GM12878 (cell line): ENCODE measurements at places on chromosomes 1 and 21. TPM values are rescaled to one million over a fixed set of nuclear protein-coding genes. Genes with fewer than 3 reads are reported as not detected.

- DNase-seq: no peak
These were observed 1054.6 kb downstream of the PLA2G4A start for GRCh38 chr1:187883356-187883755.

DNA sequence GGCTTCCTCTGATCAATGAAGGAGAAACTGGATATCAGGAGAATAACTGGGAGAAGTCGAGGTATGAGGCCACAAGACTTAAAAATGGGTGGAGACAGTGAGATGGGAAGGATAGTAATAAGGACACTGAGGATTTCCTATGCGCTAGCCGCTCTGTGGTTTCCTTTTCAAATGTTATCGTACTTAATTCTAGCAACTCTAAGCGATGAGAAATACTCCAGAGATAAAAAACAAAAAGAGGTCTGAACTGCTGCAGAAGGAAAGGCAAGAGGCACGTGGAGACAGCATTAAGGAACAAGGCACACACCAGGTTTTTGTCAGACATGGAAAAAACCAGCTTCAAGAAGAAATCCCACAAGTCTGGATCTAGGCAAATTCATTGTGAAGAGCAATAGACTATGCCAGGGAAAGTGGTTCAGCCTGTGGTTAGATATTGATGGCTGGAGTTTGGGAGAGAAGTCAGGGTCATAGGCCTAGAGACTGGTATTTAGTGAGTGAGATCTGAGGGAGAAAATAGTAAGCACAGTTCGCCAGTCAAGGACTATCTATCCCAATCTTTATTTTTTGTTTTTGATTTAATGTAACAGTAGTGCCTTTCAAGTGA is 5.3 kb downstream of the CLCA2 start:
- no peak for DNase-seq

DNA sequence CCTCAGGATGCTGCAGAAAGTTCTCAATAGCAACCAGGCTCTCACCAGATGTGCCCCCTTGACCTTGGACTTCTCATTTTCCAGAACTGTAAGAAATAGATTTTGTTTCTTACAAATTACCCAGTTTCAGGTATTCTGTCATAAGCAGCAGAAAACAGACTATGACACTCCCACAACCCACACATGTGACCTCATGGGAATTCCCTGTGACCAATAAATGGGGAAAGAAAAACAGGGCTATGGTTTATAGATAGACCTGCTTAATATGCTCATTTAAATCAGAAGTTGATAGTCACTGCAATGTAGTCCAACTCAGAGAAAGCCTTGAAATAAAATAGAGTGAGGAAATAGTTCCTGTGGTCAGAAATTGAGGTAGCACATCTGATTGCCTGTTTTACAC is 380.9 kb upstream of the PTBP2 start:
- DNase-seq: no peak

- DNase-seq: no peak
These were observed 53.5 kb upstream of the C8B start for GRCh38 chr1:57019236-57019839.

- DNase-seq: no peak
These were observed 7.2 kb upstream of the CDC73 start for GRCh38 chr1:193114485-193115095.

DNA sequence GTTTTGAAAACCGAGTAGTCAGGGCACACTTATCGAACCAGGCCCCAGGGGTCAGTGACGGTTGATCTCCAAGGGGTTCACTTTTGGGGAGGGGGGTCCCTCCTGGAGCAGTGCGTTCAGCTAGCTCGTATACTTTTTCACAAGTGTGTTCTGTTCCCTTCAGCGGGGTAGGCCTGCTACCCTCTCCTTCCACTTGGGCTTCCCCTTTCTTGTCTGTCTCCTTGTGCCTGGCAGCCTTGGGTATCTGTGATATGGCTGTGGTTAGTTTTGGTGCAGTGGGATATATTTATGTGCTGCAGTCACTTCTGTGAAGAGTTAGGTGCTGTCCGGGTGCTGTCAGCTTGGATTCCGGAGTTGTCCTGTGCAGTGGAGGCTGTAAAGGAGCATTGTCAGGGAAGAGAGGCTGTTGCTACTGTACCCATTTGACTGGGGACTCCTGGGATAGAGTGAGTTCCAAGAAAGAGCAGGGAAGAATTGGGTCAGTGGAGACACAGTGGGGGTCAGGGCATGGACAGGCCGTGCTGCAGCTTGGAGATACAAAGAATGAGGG is 29.7 kb downstream of the ADARB1 start:
- DNase-seq: no peak

Gene PALMD
- 0.05 TPM in 1 of 2 replicates, not detected in the other for total RNA-seq

GRCh38 chr1:25560001-25560400 is 16.6 kb downstream of the LDLRAP1 start:
- DNase-seq: no peak

Gene KCNA3
- 3.1 and 3.3 TPM in 2 replicates for total RNA-seq

Gene SPATA21
- 0.05 TPM in 2 replicates for total RNA-seq

Gene NTNG1
- 1.4 and 2.3 TPM in 2 replicates for total RNA-seq

DNA sequence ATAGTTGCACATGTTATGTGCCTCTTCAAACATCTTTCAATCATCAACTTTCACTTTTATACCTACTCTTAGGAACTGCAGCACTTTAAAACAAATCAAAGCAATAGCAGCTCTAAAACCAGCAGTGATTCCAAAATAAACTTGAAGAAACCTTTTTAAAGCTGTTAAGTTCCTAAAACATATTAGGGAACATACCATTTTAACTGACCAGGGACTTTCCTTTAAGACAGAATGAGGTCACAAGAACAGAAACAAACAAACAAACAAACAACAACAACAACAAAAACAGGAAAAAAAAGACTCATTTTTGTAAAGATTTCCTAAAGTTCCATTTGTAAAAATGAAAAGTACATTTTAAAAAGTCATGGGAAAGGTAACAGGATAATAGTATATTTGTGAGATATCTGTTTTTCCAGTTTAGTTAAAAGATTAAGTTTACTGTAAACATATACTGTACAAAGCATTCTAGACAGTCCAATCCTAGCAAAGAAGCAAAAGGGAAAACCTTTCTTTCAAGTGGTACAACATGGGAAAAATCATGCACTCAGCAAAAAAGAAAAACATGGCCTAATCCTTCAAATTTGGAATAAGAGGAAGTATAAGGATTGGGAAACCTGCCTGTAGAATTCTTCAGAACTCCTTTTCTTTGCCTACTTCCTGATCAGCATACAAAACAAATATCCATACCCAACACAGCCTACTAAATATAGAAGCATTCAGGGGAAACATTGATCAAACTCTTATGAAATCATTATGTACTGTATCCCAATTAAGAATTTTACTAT is 45.5 kb downstream of the EPS15 start:
- DNase-seq: no peak

- no peak for DNase-seq
These were observed 26.8 kb downstream of the TP73 start for GRCh38 chr1:3679098-3679555.

DNA sequence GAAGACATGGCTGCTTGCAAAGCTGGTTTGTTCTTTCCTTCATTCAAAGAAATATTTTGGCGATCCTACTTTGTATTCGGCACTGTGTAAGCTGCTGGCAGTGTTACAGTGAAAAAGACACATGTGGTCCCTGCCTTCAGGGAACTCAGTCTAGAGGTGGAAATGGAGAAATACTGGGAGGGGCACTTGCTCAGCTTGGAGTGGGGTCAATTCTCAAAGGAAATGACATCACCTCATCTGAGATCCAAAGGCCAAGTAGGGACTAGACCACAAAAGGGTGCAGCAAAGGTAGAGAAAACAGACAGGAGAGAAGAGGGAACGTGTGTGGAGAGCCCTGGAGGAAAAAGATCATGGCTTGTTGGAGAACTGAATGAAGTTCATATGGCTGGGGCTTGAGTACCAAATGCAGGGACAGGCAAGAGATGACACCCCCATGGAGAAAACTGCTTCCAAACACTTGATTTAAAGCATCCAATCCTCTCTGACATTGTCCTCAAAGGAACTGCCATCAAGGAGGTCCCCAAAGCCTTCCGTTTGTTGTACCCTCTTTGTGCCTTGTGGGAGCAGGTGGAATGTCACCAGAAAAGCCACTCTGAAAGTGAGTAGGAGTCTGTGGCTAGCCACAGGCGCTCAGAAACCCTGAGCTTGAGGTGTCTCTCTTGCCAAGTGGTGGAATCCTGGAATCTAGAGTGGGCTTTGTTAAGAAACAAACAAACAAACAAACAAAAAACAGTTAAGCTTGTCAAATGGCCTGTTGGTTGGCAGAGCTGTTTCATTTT is 48.3 kb upstream of the TDRD10 start:
- no peak for DNase-seq

Gene ARHGAP30
- total RNA-seq: 136 and 143 TPM in 2 replicates

GRCh38 chr1:223887747-223888418 is 42.1 kb upstream of the TP53BP2 start:
- no peak for DNase-seq

- no peak for DNase-seq
These were observed at the start of gene NADK for GRCh38 chr1:1777950-1778662. NADK (minus strand) TSS chr1:1778470; CDS start chr1:1765406, 13,064 bp downstream.

DNA sequence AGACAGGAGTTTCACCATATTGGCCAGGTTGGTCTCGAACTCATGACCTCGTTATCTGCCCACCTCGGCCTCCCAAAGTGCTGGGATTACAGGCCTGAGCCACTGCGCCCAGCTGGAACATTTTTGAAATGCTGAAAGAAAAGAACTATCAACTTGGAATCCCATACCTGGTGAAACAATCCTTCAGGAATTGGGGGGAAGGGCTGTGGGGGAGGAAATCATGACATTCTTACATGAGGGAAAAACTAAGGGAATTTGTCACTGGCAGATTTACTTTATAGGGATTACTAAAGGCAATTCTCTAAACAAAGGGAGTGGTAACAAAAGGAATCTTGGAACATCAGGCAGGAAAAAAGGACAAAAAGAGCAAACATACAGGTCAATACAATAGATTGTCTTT is 25.8 kb downstream of the NDUFS5 start:
- DNase-seq: no peak

DNA sequence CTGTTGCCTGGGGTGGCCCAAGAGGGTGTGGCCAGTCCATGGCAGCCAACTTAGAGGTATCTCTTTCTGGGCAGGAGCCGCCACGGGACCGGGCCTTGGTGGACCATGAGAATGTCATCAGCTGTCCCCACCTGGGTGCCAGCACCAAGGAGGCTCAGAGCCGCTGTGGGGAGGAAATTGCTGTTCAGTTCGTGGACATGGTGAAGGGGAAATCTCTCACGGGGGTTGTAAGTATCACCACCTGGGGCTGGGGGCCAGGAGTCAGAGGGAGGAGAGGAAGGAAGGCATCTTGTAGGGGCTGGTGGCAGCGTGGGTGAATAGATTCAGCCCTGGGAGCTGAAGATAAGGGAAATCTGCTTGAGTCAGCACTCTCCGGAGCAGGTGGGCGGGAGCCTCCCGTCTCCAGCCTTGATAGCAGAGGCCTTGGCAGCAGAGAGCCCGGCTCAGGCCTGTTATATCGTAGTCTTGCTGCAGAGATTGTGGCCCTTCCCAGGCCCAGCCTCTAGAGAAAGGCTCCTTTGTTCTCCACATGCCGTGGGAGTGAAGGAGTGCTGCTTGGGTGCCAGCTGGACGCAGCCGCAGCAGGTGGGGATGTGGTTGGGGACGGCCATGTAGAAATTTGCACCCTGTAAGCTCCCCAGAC is 25.4 kb downstream of the PHGDH start:
- no peak for DNase-seq

- no peak for DNase-seq
These were observed 67.9 kb upstream of the DMRTA2 start for GRCh38 chr1:50491142-50491541.

Gene STPG1
- 0.13 and 0.36 TPM in 2 replicates for total RNA-seq

DNA sequence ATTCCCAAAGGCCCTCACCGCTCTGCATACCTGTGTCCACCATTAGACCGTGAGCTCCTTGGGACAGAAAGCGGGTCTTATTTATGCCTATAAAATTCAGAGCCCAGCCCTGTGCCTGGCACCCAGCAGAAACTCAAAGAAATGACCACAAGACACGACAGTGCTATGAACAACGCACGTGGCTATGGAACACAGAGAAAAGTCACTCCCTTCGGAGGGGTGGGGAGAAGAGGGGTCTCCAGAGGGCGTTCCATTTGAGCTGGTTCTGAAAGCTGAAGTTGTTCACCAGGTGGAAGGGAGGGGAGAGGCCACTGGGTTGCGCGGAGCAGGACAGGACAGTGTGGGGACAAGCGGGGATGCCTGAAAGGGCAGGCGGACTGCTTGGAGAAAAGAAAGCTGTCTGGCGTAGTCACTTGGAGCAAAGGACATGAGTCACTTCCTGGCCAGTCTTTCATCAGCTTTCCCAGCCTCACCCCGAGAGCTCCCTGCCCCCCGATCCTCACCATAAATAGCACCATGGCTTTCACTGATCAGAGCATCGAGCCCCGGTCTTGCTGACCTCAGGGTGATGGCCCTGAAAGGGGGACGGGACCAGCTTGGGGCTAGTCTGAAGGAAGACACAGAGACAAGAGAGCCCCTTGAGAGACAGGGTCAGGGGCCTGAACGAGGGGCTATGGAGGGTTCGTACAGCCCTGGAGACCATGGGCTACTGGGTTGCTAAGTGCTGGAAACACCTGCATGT is 28.5 kb downstream of the ECE1 start:
- DNase-seq: no peak

- DNase-seq: no peak
These were observed 89.9 kb downstream of the HMCN1 start for GRCh38 chr1:185824106-185824505.

Gene CNIH3
- 1.7 and 2.0 TPM in 2 replicates for total RNA-seq

DNA sequence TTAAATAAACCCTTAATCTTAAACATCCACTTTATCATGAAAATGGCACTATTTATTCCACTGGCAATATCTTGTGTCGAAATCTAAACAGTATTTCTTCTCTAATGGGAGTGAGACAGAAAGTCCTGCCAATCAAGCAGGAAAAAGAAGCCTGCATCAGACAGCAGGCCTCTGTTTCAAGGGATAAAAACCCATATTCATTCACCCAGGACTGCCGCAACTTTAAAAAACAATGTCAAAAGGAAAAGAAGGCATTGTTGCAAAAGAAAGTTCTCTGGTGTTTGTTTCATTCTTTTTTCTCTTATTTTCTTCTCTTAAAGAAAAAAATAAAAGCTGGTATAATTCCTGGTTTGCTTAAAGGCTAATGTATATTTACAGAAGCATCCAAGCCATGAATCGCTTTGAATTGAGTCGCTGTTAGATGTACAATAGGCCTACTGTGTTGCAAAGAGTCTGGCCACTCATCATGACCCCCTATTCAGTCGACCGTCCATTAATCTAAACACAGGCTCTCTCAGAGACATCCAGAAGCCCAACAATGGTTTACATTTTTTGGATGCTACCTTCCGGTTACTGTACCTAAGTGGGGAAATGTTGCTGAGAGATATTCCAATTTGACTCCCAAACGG is 48.7 kb upstream of the ZC3H11B start:
- no peak for DNase-seq

GRCh38 chr21:37758982-37759381 is 157.3 kb downstream of the KCNJ6 start:
- no peak for DNase-seq
